ENCODE measurements at places on chromosomes 3 and 15. TPM values are rescaled to one million over a fixed set of nuclear protein-coding genes. Genes with fewer than 3 reads are reported as not detected.

Gene TMCO5A
- not detected for total RNA-seq

Gene GOLGA6L7
- not detected for total RNA-seq

Gene GUCA1C
- total RNA-seq = not detected

Gene PP2D1
- total RNA-seq = not detected

Gene RASGRP1
- 2.9 TPM for total RNA-seq

Gene RYR3
- 0.69 TPM for total RNA-seq

Gene CMC1
- 19.2 TPM for total RNA-seq

Gene REC114
- total RNA-seq = not detected

Gene KBTBD13
- 0.17 TPM for total RNA-seq

Gene IL17RD
- 33.4 TPM for total RNA-seq

Gene TRMT10C
- total RNA-seq = 47.3 TPM

Gene FYCO1
- 4.9 TPM for total RNA-seq

Gene HIGD2B
- 0.17 TPM for total RNA-seq

Gene BNC1
- total RNA-seq = not detected

Gene SLC9C1
- 0.41 TPM for total RNA-seq

Gene CHDH
- 11.7 TPM for total RNA-seq

Gene PPIP5K1
- total RNA-seq = 10.5 TPM

Gene ZNF619
- 5.3 TPM for total RNA-seq

Gene RIOX2
- 12.8 TPM for total RNA-seq

Gene RAB6B
- total RNA-seq = 1.2 TPM

Gene PLCH1
- 5.2 TPM for total RNA-seq

Gene CTXN2
- total RNA-seq = not detected

Gene SLC12A8
- total RNA-seq = 9.3 TPM

Gene SPATA12
- not detected for total RNA-seq

Gene ST8SIA2
- total RNA-seq = 11.8 TPM

Gene ACAD9
- 20.1 TPM for total RNA-seq

Gene ITIH1
- not detected for total RNA-seq

Gene SLC6A1
- total RNA-seq = 1.7 TPM

Gene CPNE4
- 0.55 TPM for total RNA-seq

Gene ZNF774
- 0.55 TPM for total RNA-seq

Gene GP5
- not detected for total RNA-seq

Gene A4GNT
- total RNA-seq = not detected

Gene TPRG1
- total RNA-seq = 1.4 TPM

Gene MYH15
- 0.15 TPM for total RNA-seq

Gene STIMATE
- total RNA-seq = 19.3 TPM

Gene MNS1
- 0.52 TPM for total RNA-seq

Gene CFAP20DC
- 9.9 TPM for total RNA-seq

Gene HESX1
- total RNA-seq = 3.0 TPM

Gene BFSP2
- total RNA-seq = not detected

Gene IQCF5
- not detected for total RNA-seq

Gene AMT
- 48.1 TPM for total RNA-seq

Gene TMEM212
- not detected for total RNA-seq

Gene SEMA6D
- 5.5 TPM for total RNA-seq

Gene COMMD4
- total RNA-seq = 125 TPM

Gene SLCO2A1
- 2.4 TPM for total RNA-seq

Gene CPNE9
- total RNA-seq = 0.38 TPM

Gene NIT2
- 37.8 TPM for total RNA-seq

Gene CNTN3
- total RNA-seq = 0.14 TPM
